ENCODE measurements at places on chromosomes 5 and 9. TPM values are rescaled to one million over a fixed set of nuclear protein-coding genes. Genes with fewer than 3 reads are reported as not detected.

CTXN3 gene
- not detected for total RNA-seq

SERF1A gene
- total RNA-seq: 4.2 TPM

PDZD2 gene
- 0.44 TPM for total RNA-seq

TUSC1 gene
- total RNA-seq: 0.44 TPM

KLF4 gene
- total RNA-seq: 29.3 TPM

ZNF474 gene
- 0.22 TPM for total RNA-seq
